Neural crest cell (in vitro differentiated cells): ENCODE measurements at places on chromosomes 6 and 20. TPM values are rescaled to one million over a fixed set of nuclear protein-coding genes. Genes with fewer than 3 reads are reported as not detected.
A peak's percentile ranks its signal among the peaks of the same experiment; 100 is the strongest.

C6orf58 gene
- total RNA-seq = 0.82 TPM in 1 of 2 replicates, not detected in the other

SLC2A10 gene
- 11.3 and 12.7 TPM in 2 replicates for total RNA-seq

GRCh38 chr6:121393731-121394505 is 41.5 kb upstream of the GJA1 start:
- H3K27me3 ChIP-seq = no peaks in the 10 kb centered on the region
- no peaks in the 10 kb centered on the region for H3K36me3 ChIP-seq
- H3K4me3 ChIP-seq = no peak overlapping the region
- DNase-seq = no peak
- H3K27ac ChIP-seq = no peak overlapping the region

- H3K27me3 ChIP-seq = peaks cover 4% of the 10 kb centered on the region
- no peak overlapping the region for H3K27ac ChIP-seq
Observed at GRCh38 chr20:63022501-63022900, 15.7 kb upstream of the BHLHE23 start.

DNA sequence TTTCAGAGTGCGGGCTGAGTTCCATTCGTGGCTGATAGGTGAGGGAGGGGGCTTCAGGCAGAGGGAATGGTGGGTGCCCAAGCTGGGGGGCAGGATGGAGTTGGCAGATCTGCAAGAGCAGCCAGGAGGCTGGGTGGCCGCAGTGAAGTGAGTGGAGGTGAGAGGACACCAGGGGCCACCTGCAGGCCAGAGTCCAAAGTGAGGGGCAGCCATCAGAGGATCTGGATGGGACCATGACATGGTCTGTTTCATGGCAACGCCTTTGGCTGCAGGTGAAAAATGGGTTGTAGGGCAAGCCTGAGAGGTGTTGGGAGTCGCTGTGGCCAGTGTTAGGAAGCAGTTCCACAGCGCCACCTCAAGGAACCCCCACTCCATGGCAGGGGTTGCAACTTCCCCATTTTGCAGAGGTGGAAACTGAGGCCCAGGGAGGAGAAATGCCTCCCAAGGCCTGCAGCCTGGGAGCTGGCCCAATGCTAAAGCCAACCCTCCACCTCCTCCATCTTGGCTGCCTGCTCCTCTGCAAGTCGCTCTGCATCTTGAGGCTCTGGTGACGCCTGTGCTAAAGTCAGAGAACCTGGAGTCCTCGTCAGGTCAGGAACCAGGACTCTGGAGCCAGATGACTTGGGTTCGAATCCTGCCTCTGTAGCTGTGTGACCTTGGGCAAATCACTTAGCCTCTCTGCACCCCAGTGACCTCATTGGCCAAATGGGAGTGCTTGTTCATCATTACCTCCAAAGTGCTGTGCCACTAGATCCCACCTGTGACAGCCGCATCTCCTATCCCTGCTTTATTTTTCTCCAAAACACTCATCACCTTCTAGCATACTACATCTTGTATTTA is 153.8 kb downstream of the CEBPB start:
- H3K4me1 ChIP-seq = peaks cover 22% of the 10 kb centered on the region
- H3K27ac ChIP-seq = no peak overlapping the region
- no peaks in the 10 kb centered on the region for H3K36me3 ChIP-seq
- DNase-seq = no peak

- no peak for DNase-seq
- no peaks in the 10 kb centered on the region for H3K4me1 ChIP-seq
- no peaks in the 10 kb centered on the region for H3K36me3 ChIP-seq
- H3K4me3 ChIP-seq = no peak overlapping the region
Observed at GRCh38 chr6:2387445-2387844, 142.0 kb upstream of the GMDS start.

GRCh38 chr6:53320964-53321363 is 27.8 kb downstream of the ELOVL5 start:
- no peak overlapping the region for H3K4me3 ChIP-seq
- no peak overlapping the region for H3K27ac ChIP-seq

CCM2L gene
- 0.14 and 0.26 TPM in 2 replicates for total RNA-seq

OR2H1 gene
- total RNA-seq = not detected in 2 replicates

GLP1R gene
- 0.65 and 0.89 TPM in 2 replicates for total RNA-seq

GRCh38 chr20:62614085-62614960 is 28.0 kb upstream of the SLCO4A1 start:
- DNase-seq = no peak
- H3K36me3 ChIP-seq = no peaks in the 10 kb centered on the region
- H3K4me1 ChIP-seq = peaks cover 4% of the 10 kb centered on the region
- no peak overlapping the region for H3K27ac ChIP-seq
- no peak overlapping the region for H3K4me3 ChIP-seq

GRCh38 chr20:47122560-47122959 is 227.9 kb downstream of the EYA2 start:
- no peak overlapping the region for H3K4me3 ChIP-seq
- peaks cover 22% of the 10 kb centered on the region for H3K4me1 ChIP-seq
- H3K36me3 ChIP-seq = no peaks in the 10 kb centered on the region
- H3K27me3 ChIP-seq = no peaks in the 10 kb centered on the region
- no peak for DNase-seq

DNA sequence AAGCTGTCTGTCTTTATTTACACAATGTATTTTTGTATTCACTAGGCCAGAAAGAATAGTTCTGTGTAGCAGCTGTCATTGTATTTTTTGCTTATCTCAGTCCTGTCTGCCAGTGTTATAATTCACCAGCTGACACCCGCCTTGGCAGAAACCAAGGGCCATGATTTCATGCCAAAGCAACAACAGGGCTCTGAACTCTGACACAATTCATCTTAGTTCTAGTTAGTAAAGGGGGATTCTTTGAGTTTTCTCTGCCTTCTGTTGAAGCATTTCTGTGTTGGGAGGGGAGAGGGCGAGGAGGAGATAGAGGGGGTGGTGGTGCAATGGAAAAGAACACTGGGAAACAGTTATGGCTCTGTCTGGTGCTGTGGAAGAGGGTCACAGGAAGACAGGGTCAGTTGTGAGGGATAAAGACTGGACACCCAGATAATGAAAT is 684.6 kb upstream of the MARCKS start:
- peaks cover 44% of the 10 kb centered on the region for H3K4me1 ChIP-seq
- H3K27me3 ChIP-seq = no peaks in the 10 kb centered on the region
- no peak for DNase-seq
- peak overlapping the region; percentile 66 for H3K4me3 ChIP-seq
- peaks cover 9% of the 10 kb centered on the region for H3K36me3 ChIP-seq
- peak overlapping the region; percentile 4 for H3K27ac ChIP-seq

DNA sequence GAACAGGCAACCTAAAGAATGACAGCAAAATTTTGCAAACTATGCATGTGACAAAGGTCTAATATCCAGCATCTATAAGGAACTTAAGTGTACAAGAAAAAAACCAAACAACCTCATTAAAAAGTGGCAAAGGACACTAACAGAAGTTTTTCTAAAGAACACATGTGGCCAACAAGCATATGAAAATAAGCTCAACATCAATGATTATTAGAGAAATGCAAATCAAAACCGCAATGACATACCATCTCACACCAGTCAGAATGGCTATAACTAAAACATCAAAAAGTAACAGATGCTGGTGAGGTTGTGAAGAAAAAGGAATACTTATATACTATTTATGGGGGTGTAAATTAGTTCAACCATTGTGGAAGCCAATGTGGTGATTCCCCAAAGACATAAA is 5.5 kb downstream of the RFPL4B start:
- no peak overlapping the region for H3K4me3 ChIP-seq
- H3K4me1 ChIP-seq = no peaks in the 10 kb centered on the region
- H3K27me3 ChIP-seq = no peaks in the 10 kb centered on the region
- H3K36me3 ChIP-seq = peaks cover 2% of the 10 kb centered on the region
- no peak for DNase-seq
- no peak overlapping the region for H3K27ac ChIP-seq

DNA sequence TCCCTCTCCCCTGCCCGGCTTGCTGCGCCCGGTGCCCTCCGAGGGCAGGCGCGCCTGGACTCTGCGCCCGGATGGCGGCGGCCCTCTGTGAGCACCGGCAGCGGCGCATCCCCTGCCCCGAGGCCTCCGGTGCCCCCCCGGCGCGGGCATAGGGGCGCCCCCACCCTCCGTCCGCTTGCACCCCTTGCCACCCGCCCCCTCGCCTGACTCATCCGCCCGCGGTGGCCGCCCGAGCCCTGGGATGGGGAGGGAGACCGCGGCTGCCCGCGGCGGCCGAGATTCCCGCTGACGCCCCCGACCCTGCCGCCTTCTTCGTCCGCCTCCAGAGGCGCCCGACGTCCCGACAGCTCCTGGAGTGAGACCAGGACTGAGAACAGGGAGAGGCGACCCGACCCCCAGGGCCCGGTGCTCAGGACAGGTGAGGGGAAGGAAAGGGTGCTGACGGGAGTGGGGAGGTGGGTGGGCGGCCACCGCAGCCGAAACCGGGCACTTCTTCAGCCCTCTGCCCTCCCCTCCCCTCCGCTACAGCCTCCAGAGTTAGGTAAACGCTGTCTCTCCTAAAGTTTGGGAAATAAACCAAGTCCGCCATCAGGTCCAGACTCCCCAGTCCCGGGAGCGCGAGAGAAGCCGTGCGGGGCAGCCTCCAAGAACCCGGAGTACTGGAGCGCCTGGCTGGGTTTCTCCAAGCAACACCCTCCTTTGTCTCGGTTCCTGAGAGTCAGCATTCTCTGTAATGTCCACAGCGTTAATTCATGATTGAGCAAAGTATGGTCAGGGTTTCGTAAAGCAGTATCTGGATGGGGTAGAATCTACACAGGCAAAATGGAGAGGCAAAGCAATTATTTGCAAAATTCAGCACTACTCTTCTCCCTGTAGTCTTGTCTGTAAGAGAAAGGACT is 539 bp downstream of the TMEM200A start:
- peak; percentile 53 for DNase-seq
- H3K4me1 ChIP-seq = peaks cover 7% of the 10 kb centered on the region
- no peak overlapping the region for H3K27ac ChIP-seq
- H3K4me3 ChIP-seq = peak overlapping the region; percentile 93
- H3K27me3 ChIP-seq = peaks cover 66% of the 10 kb centered on the region

DNA sequence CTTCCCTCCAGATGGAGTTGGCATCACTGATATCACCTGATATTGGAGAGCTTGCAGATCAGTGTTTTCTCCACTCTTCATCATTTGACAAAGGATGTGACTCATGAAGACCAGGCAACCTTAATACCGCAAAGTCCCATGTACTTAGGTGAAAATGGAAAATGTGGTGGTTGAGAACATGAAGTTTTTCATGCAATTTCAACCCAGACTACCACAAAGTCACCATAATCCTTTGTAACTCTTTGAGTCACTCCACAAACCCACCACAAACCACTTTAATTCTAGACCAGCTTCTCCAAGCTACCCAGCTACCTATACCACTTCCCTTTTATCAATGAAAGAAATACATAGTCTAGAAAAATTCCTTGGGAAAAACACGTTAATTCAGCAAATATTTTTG is 7.1 kb downstream of the NHLRC1 start:
- DNase-seq = no peak
- no peak overlapping the region for H3K27ac ChIP-seq
- H3K4me3 ChIP-seq = no peak overlapping the region
- H3K27me3 ChIP-seq = peaks cover 44% of the 10 kb centered on the region
- H3K4me1 ChIP-seq = no peaks in the 10 kb centered on the region

DNA sequence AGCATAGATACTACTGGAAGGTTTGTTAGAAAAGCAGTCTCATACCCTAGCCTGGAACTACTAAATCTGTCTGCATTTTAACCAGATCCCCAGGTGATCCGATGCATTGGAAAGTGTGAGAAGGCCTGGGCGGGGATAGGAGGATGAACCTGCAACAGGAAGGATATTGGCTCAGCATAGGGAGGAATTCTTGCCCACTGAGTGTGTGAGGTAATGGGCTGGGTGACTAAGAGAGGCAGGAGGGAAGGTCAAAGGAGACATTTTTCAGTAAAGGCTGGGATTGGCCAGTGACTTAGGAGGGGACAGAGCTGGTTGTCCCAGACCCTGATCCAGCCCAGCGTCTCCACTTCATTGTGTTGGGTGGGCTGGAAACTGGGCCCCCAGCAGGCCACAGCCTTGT is 191.0 kb upstream of the LRFN2 start:
- H3K27ac ChIP-seq = no peak overlapping the region
- no peaks in the 10 kb centered on the region for H3K36me3 ChIP-seq
- no peak overlapping the region for H3K4me3 ChIP-seq
- peaks cover 4% of the 10 kb centered on the region for H3K27me3 ChIP-seq

PRDM13 gene
- total RNA-seq = 0.09 and 0.14 TPM in 2 replicates

DNA sequence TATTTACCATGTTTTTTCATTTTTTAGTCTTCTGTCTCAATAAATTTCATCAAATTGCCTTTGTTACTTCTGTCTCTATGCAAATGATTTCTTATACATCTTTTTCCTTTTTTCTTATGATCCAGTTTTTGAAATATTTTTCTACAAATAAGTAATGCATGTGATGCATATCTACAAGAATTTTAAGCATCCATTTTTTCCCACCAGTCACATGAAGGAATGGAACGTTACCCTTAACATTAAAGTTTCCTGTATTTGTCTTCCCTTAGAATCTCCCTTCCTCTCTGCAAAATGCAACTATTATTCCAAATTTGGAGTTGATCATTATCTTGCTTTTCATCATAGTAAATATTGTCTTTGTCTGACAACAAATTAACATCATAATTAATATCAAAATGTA is 35.5 kb downstream of the PSMB9 start:
- no peaks in the 10 kb centered on the region for H3K36me3 ChIP-seq
- no peak overlapping the region for H3K4me3 ChIP-seq
- H3K4me1 ChIP-seq = peaks cover 14% of the 10 kb centered on the region
- H3K27me3 ChIP-seq = peaks cover 52% of the 10 kb centered on the region
- DNase-seq = no peak

VEGFA gene
- total RNA-seq = 31.2 TPM in 2 replicates

GSTA1 gene
- not detected in 2 replicates for total RNA-seq

ITPR3 gene
- 16.0 TPM in 2 replicates for total RNA-seq

DNA sequence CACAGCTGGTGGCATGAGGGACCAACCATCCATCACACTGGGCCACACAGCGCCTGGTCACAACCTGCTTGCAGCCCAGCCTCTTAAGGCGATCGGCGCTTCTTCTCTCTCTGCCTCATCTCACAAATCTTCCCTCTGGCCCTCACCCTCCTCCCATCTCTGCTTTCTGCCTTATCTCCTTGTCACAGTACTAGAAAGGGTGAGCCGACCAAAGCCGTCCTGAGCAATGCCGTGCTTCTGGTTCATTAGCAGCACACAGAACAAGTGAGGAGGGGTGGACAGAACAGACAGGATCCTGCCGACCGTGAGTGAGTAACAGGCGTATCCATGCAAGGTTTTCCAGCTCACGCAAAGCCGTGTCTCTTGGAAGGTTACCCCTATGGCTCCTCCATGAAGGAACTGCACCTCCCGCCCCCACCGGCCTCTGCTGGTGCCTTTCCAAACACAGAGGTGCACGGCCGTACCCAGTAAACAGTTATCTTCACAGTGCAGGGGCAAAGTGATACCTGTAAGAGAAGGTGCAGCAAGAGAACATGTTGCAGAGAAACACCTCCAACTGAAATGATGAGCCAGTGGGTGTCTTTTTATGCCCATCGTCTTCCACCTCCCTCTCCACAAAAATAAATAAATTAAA is 331.7 kb downstream of the FARS2 start:
- no peaks in the 10 kb centered on the region for H3K36me3 ChIP-seq
- no peak for DNase-seq
- no peaks in the 10 kb centered on the region for H3K4me1 ChIP-seq
- no peak overlapping the region for H3K4me3 ChIP-seq
- H3K27ac ChIP-seq = no peak overlapping the region

- H3K27me3 ChIP-seq = no peaks in the 10 kb centered on the region
- H3K27ac ChIP-seq = peak overlapping the region; percentile 96
- peaks cover 11% of the 10 kb centered on the region for H3K4me1 ChIP-seq
- DNase-seq = no peak
- H3K36me3 ChIP-seq = peaks cover 4% of the 10 kb centered on the region
Observed at GRCh38 chr20:16712511-16712947, 17.3 kb upstream of the SNRPB2 start.
